ENCODE measurements at places on chromosomes 3 and 15.

- DNase-seq, result no peak
These were observed 18.8 kb upstream of the VGLL4 start for GRCh38 chr3:11662392-11662990.

DNA sequence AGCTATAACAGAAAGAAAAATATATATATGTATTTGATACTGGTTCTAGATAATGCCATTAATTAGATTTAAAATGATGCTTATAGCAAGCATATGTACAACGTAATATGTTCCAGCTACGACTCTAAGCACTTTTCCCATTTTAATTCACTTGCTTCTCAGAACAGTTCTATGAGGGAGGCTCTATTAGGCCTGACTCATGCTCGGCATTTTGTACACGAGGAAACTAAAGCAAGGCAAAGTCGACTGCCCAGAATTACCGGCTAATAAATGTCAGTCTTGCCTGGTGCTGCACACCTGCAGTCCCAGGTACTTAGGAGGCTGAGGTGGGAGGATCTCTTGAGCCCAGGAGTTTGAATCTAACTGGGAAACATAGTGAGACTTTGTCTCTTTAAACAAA is 106.0 kb downstream of the PTPRG start:
- DNase-seq, result no peak

- no peak for DNase-seq
These were observed 17.9 kb upstream of the SPPL2A start for GRCh38 chr15:50783411-50783810.

- no peak for DNase-seq
These were observed 185.6 kb upstream of the MBNL1 start for GRCh38 chr3:152083135-152083534.

- no peak for DNase-seq
These were observed 648.6 kb upstream of the ZNF385D start for GRCh38 chr3:22399566-22399965.

DNA sequence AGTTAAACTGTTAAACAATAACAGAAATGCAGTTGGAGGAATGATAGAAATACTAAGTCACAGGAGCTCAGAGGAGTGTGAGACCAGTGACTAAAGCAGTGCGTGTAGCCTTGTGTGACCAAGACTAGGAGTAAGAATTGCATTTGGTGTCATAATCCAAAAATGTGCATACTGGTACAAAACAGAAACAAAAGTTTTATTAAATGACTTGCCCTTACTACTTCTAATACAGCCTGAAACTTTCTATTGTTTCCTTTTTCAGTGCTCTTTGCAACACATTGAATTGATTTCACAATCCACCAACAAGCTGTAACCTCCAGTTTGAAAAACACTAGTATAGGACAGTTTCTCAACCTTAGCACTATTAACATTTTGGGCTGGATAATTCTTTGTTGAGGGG is 17.1 kb downstream of the SNX1 start:
- DNase-seq, result no peak

- no peak for DNase-seq
These were observed 34.5 kb downstream of the TGFBR2 start for GRCh38 chr3:30640851-30641250.

- DNase-seq, result no peak
These were observed 29.0 kb downstream of the AQP9 start for GRCh38 chr15:58167095-58167691.

DNA sequence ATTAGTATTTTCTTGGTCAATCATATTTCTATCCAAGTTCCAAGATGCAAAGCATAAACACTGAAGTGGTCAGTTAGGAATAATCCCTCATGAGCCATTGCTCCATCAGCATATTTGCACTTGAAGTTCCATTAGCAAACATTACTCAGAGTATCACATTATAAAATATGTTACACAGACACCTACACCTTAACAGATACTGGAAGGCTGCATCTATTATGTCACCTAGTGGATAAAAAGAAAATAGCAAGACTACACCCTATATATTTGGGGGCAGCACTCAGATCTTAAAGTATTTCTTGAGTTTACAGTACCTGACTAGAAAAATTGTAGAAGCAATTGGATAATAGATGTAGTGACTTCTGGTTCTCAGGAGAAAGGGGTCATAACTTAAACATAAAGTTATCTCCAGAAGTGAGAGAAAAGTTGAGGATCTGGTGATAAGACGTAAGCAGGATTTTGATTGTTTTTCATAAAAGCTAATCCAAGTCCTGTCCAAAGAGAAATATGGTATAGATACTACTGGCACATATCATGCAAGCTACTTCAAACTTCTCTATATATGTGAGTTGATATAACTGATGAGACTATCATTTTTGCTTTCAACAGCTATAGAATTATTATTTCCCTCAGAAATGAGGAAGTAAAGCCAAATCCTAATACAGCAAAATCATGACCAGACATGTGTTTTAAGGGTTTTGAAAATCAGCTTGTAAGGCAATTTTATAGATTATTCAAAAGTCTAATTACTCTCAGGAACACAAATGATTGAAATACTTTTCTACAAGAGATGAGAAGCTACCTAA is 422.2 kb downstream of the GBE1 start:
- no peak for DNase-seq

DNA sequence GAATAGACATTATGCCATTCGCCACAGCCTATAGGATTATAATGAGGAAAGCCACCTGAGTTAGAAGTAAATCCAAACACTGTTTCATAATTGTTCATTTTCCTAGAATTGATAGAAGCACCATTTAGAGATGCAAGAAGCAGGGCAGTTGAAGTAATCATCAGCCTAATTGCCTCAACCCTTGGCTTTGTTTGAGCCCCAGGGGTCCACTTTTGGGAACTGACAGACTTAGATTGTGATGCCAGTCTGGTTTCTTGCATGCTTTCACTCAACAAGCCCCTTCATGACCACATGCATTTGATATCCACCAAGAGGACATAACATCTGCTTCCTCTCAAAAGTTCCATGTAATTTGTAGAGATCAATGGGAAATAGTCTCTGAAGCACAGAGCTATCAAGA is 97.2 kb upstream of the COL8A1 start:
- no peak for DNase-seq

DNA sequence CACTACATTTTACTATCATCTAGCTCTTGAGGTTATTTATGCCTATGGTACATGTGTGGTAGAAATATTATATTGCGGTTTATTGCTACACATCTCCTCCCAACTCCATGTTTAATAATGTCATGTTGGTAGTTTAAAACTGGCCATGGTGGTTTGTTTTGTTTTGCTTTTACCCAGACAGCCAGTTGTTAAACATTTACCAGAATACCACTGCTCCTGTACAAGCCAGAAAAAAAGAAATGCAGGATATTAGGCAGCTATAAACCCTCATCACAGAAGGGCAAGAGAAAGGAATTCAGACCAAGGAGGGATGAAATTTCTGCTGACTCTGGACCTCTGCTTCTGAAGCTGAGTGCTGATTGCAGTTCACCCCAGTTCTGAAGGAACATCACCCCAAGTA is 451.8 kb upstream of the IL12A start:
- no peak for DNase-seq

DNA sequence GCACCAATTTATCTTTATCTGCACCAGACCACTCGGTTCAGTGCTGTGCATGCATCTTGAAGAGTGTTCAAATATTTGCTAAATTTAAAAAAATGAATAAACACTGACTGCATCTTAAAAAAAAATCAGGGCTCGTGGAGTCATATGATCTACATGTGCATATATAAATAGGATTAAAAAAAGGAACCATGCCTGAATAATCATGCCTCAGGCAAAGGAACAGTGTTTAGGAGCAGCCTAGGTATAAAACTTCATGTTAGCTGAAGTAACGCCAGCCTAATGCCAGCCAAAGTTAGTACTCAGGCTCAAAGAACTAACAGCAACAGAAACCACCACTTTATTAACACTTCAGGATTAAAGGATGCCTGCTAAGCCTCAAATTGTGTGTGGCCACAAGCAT is 9.5 kb downstream of the ABCC5 start:
- DNase-seq, result no peak

- no peak for DNase-seq
These were observed 137.9 kb upstream of the CADM2 start for GRCh38 chr3:84820906-84821305.

DNA sequence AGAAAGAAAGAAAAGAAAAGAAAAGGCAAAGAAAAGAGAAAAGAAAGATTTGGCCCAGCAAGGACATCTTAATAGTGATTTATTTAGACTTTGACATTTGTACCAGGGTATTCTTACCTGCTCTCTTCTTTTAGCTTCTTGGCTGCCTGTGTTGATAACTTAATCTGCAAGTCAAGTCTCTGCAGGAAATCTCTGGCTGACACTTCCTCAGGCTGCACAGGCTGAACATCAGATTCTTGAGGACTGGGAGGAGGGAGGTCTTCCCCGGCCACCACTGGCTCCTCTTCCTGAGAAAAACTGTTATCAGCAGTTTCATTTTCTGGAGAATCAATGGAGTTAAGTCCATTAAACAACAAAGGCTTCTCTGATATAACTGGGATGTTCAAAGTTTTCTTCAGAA is 12.8 kb downstream of the LYSMD2 start:
- DNase-seq, result no peak

DNA sequence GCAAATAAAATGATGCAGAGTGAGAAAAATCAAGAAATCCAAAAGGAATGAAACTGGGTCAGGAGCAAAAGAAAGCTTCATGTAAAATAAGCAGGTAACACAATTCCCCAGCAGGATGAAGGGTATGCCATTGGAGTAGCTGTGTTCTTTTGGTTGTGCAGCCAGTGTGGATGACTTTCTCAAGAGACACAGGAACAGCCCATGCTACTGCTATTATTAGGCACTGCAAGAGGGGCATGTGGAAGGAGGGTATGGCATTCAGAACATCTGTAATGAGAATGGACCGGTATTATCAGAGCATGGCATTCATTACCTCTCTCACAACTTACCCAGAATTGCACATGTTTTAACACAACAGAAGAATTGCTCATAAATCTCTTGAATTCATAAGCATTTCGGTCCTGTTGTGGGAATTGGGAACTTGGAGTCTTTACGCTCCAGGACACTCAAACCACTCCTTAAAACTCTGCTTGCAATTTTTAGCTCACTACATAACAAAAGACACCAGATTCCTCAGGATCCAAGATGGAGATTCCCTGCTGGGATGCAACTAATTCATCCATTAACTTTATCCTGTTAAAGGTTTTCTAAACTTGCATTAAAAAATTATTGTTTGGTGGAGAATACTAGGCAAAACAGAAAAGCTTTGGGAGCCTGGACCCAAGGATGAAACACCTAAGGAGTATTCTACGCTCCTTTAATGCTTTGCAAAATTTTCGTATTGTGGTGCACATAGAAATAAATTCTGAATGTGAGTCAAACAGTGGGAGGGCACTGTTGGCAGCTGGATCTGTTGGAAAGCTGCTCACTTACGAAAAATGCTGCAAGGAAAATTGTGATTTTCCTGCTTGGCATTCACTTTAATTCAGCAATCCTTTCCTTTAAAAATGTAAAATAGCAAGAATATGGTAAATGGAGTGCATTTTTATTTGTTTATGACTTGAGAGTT is 34.6 kb upstream of the CDIN1 start:
- DNase-seq, result no peak

DNA sequence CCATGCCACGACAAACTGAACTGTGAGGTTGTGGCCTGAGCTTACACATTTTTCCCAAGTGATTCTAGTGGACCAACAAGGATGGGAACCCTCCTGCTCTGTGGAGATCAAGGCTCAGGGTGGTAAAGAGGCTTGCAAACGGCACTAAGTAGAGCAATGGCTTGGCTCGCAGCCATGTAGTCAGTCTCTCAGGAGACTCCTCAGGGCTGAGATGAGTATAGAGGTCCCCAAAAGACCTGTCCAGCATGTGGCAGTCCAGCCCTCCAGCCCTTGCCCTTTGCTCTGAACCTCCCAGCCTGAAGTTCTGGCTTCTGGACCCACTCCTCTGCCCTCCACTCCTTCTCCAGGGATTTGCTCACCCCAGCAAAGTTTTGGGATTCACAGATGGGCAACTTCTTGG is 8.3 kb upstream of the CAMP start:
- DNase-seq, result no peak

DNA sequence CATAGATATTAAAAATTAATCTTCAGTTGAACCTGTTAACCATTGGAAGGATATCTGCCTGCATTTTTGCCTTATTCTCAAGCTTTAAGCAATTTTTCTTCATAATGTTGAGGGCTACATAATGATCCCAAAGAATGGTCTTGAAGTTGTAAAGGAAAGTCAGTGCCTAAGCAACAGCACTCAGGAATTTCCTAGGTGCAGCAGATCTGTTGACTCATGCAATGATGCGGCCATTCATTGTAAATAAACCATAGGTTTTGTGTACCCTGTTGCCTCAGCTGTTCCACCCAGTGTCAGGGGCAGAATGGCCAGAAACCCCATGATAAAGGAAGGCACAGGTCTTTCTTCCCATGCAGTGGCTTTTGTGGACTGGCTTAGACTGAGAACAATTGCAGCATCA is 78.4 kb upstream of the TRIM42 start:
- no peak for DNase-seq

DNA sequence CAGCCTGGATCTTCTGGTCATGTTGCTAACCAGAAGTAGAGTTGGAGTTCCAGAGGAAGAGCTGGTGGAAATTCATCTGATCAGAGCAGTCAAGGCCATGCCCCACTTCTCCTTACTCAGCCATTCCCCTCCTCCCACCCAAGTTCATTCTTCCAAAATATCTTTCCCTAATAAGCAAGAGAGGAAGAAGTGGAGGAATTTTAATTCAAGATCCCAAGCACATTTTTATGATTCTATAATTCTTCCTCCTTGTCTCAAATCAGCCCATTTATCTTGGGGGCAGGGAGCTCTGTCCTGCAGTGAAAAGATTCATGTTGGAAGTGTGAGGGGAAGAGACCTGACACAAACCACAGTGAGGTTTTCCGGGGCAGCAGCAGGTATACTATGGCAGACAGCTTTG is 85.0 kb upstream of the GALNT15 start:
- no peak for DNase-seq

DNA sequence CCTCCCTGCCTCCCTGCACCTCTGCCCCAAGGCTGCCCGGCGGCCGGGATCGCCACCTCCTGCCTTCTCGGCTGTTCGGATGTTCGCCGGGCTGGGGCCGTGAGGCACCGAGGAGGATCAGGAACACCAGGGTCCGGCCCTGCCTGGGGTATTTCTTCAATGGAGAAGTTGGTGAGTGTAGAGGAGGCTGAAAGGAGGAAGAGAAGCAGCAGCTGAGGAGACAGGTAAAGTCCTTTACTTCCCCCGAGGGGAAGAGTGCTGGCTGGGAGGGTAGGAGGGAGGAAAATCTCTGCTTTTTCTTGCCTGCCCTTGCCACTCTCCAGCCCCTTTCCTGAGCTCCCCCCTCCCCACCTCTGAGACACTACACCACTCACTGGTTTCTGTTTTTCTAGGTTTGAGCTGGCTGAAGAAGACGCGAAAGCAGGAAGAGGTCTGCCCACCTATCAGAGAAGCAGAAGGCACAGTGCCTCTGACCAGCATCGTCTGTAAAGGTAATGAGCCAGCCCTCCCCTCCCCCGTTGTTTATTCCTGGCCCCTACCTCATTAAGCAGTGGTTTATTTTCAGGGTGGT is 519 bp downstream of the ASB7 start:
- peak; percentile 46 for DNase-seq

- no peak for DNase-seq
These were observed 10.4 kb downstream of the FAM174B start for GRCh38 chr15:92645051-92645631.

Measured in activated CD4-positive, alpha-beta T cell treated with anti-CD3 and anti-CD28 coated beads, Interleukin-2, amount 50 U/mL, for 48 hours (primary cell).